Stimulated activated memory B cell treated with anti-CD40 and anti-IgM and Interleukin-4, amounts not matched to agents 10 μg/mL and 1 μg/mL and 100 μg/mL, for 72 hours (primary cell): ENCODE measurements at places on chromosomes 6 and 20.

DNA sequence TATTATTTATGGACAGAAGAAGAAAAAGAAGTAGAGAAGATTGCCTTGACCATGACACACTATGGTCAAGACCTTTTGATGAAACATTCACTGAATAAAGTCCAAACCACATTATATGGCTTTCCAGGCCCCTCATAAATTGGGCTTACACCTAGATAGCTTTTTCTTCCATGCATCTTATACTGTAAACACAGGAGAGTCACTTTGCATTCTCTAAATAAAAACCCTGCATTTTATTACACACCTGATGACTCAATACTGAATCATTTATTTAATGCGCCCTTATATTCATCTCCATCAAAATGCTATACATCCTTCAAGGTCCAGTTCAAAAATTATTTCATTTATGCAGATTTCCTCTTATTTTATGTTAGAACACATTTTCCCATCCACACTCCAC is 78.0 kb downstream of the COL21A1 start:
- no peak for ATAC-seq

DNA sequence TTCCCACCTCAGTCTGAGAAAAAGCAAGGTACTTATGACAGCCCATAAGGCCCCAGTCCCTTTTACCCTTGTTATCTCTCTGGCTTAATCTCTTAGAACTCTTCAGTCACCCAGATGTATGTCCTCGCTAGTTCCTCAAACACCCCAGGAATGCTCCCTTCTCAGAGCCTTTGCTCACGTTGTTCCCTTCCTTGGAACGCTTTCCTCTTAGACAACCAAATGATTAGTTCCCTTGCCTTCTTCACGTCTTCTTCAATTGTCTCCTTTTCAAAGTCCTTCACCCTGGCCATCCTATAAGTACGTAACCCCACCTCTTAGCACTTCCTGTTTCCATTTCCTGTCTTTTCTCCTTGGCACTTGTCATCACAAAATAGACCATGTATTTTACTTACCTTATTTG is 1.1 kb upstream of the APOBEC2 start:
- ATAC-seq = peak; percentile 67

- no peak for ATAC-seq
These were observed 98.8 kb downstream of the MANEA start for GRCh38 chr6:95676011-95676628.

DNA sequence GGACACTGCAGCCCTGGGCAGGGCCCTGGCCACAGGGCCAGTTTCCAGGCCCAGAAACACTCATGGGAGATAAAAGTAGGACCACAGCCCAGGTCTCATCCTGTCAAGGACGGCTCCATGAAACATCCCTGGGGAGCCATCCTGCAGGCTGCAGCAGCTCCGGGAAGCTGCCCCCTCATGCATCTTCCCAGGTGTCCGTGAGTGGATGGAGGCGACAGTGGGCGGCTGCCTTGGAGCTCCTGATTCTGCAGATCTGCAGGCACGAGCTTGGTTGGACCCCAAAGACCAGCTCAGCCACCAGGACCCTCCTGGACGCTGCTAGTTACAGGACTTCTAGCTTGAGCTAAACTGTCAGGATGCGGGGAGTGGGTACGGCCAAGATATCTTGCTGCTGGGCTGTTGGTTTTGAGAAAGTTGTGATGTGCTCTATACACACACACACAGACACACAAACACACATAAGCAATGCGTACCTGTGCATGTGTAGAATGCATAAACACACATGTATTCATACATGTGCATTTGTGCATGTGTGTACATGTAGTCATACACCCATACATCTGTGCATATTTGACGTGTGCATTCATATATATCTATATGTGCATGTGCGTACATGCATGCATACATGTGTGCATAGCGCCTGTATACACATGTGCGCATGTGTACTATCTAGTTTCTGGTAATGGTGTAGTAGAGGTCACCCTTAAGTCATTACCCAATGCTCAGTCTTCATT is 297.8 kb downstream of the TAF4 start:
- no peak for ATAC-seq

GRCh38 chr20:9215539-9215938 is 146.7 kb downstream of the PLCB4 start:
- no peak for ATAC-seq

- ATAC-seq = no peak
These were observed 260.5 kb upstream of the EPHA7 start for GRCh38 chr6:93679836-93680235.
